ENCODE measurements at places on chromosomes 11 and 22. TPM values are rescaled to one million over a fixed set of nuclear protein-coding genes. Genes with fewer than 3 reads are reported as not detected.

RASD2 gene
- total RNA-seq: 0.87 TPM

INCENP gene
- total RNA-seq: 15.3 TPM

GRCh38 chr22:33605666-33606065, 314.6 kb downstream of the LARGE1 start:
- DNase-seq: peak; percentile 28

DNA sequence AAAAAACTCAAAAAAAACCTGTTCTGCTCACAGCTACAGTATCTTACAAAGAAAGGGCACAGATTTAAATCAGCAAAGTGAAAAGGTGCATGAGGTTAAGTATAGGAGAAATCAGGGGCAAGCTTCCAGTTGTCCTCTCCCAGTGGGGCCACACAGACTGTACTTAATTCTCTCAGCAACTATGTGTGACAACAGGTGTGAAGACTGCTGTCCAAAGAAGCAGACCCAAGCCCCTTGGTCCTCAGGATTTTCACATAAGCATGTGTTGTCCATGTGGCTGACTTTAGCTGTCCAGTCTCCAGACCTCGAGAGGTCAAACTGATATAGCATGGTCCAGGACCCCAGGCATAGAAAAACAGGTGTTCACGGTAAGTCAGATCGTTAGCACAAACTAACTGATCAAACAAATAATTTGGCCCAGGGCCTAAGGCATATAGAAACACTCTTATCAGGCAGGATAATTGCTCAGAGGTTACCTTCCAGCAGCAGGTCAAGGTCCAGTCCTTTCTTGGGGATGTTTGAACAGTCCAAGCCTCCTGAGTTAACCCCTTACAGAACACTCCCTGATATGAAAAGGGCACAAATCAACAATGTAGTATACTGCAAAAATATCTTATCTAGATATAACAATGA, 21.1 kb upstream of the CSTF3 start:
- DNase-seq: no peak

GRCh38 chr11:100866453-100866852, 179.4 kb downstream of the ARHGAP42 start:
- DNase-seq: no peak

DNA sequence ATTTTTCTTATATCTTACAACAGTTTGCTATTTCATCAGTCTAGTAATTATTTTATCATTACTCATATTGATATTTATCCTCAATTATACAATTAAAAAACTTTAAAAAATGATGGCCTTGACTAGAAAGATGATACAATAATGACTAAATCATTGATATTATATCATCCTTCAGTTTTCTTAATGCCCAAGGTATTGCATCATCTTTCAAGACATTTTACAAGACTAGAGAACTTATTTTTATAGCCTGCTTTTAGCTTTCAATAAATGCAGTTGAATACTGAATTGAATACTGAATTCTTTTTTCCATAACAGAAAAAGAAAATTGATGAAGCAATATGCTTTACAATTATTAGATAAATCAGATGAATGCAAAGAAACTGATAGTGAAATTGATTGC, 886.5 kb upstream of the LRRC4C start:
- no peak for DNase-seq

DNA sequence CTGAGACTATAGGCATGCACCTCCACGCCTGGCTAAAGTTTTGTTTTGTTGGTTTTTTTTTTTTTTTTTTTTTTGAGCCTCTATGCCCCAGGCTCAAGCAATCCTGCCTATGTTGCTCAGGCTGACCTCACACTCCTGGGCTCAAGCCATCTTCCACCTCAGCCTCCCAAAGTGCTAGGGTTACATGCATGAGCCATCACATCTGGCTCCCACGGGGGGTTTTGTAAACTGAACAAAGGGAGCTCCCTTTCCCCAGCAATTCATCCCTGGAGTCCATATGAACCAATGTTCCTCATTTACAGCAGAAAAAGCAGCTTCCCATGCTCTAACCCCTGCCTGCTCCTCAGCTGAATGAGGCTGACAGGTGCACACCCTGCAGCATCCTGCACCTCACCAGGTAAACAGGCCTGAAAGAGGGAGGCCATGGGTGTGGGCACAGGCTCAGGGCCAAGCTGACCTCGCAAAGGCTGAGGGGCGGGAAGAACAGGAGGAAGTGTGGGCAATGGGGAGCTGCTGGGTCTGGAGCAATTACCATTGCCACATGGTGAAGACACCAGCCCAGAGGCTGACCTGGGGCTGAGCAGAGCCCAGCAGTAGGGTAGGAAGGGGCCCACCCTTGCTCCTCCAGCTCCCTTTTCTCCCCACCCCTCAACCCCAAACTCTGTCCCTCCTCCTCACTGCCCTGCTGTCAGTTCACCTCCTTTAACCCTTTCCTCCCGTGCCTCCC, 58.2 kb downstream of the RBX1 start:
- no peak for DNase-seq

DNA sequence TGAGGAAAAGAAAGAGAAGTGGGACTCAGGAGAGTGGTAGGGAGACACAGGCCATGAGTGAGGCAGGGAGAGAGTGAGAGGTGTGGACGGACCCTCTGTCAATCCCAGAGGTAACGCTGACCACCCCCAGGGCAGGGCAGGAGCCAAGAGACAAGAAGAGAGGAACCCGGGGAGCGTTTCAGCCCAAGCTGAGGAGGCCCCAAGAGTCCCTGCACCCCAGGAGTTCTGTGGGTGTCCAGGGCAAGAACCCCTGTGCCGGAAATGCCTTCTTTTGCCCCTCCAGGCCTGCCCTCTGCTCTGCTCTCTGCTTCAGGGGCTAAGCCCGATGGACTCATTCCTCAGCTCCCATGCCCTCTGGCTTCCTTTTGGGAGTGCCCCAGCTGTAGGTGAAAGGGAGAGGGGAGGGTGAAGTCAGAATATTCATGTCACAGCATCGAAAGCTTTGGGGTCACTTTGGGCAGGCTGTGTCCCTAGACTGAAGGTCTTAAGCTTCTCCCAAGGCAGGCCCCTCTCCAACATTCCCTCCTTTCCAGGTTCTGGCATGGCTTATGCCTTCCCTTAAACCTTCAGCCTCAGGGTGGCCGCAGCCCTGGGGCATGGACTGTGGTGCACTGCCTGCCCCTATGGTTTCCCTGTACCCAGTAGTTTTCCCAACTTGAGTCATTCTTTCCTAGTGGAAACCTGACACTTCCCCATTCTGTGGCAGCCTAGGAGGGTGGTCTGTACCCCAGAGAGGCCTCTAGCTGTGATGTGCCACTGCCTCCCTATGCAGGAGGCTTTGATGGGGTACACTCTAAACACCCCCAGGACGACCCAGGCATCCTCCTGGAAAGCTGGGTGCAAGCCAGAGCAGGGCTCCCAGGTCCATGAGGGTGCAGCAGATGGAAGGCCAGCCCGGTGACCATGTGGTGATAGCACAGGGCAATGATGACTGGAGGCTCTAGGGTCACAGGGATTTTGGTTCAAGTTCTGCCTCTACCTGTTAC, 27.1 kb downstream of the MYEOV start:
- DNase-seq: no peak
